Epithelial cell of alveolus of lung (primary cell): ENCODE measurements at places on chromosomes 1 and 21. TPM values are rescaled to one million over a fixed set of nuclear protein-coding genes. Genes with fewer than 3 reads are reported as not detected.

DENND4B gene
- total RNA-seq = 18.7 and 28.3 TPM in 2 replicates

SH2D5 gene
- total RNA-seq = 0.56 and 1.0 TPM in 2 replicates

LIN28A gene
- total RNA-seq = not detected in 2 replicates

S100A16 gene
- 125 and 475 TPM in 2 replicates for total RNA-seq

S100A5 gene
- not detected in 2 replicates for total RNA-seq
